A673 (cell line): ENCODE measurements at places on chromosomes 2 and 18. TPM values are rescaled to one million over a fixed set of nuclear protein-coding genes. Genes with fewer than 3 reads are reported as not detected.

IL36B gene
- not detected in 2 replicates for total RNA-seq

- no peak for DNase-seq
Observed at GRCh38 chr2:200624658-200625057, 38.8 kb downstream of the AOX1 start.

POTEJ gene
- not detected in 2 replicates for total RNA-seq

- DNase-seq, result peak; percentile 62
Observed at GRCh38 chr18:62982600-62983251, 267.4 kb downstream of the PHLPP1 start.

HJURP gene
- 103 and 107 TPM in 2 replicates for total RNA-seq

UGT1A4 gene
- total RNA-seq, result 0.11 TPM in 1 of 2 replicates, not detected in the other

CAVIN2 gene
- 0.09 and 0.28 TPM in 2 replicates for total RNA-seq

GRCh38 chr2:30639836-30640235, 167.4 kb downstream of the CAPN13 start:
- DNase-seq, result no peak

BCL2 gene
- total RNA-seq, result 19.6 and 24.9 TPM in 2 replicates

DNA sequence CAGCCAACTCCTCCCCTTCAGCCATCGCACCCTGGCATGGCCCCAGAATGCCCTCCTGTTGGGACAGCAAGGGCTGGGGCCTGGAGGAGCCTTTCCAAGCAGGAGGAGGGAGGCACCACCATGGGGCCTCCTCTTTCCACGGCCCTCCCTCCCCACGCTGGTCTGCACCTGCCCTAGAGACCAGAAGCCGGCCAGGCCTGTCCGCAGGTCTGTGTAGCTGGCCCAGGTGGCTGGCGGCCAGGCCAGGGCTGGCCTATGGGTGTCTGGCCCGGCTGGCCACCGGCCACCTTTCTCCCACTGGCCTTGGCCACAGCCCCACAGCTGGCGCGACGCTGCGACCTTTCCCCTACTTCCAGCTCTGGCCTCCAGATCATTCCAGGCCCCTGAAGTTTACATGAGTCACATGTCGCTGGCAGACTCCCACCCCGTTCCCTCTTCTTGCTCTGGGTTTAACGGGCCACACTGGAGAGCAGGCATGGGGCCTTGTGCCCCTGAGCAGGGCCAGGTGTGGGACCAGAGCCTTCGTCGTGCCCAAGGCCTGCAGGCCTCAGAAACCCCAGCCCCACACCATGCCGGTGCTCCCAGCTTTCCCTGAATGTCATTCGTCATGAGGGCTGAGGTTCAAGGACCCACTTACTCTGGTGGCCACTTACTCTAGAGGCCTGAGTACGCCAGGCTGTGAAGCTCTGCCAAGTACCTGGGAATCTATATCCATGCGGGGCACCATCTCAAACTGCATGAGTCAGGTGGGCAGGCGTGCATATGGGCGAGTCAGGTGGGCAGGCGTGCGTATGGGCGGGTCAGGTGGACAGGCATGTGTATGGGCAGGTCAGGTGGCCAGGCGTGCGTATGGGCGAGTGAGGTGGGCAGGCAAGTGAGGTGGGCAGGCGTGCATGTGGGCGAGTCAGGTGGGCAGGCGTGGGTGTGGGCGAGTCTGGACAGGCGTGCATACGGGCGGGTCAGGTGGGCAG, 33.3 kb upstream of the KLF11 start:
- DNase-seq, result no peak

GRCh38 chr2:225471482-225471881, 72.0 kb downstream of the NYAP2 start:
- no peak for DNase-seq

DNA sequence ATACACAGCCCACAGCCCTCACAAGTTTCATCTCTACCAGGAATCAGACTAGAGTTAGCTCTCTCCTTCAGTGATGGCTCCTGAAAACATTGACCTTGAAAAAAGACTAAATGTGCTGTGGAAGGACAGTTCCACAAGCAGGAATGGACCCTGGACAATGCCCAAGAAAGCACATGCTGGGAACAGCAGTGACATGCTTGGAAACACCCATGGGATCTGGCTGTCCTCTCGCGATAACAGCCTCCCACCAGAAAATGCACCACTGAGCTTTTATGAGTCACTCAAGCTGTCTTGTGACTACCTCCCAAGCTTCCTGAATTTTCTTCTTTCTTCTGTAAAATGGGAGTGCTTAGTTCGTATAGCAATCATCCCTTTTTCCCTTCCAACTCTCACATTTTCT, 269.2 kb downstream of the LRATD1 start:
- peak; percentile 70 for DNase-seq

- no peak for DNase-seq
Observed at GRCh38 chr2:25566694-25567093, 106.7 kb downstream of the DTNB start.

ACKR3 gene
- 0.31 and 0.52 TPM in 2 replicates for total RNA-seq

GRCh38 chr2:189580658-189581353, at the start of gene SLC40A1:
Gene SLC40A1, minus strand, starts transcription at chr2:189580786. Its CDS starts 326 bp downstream, at chr2:189580460.
- DNase-seq, result peak; percentile 68

DNA sequence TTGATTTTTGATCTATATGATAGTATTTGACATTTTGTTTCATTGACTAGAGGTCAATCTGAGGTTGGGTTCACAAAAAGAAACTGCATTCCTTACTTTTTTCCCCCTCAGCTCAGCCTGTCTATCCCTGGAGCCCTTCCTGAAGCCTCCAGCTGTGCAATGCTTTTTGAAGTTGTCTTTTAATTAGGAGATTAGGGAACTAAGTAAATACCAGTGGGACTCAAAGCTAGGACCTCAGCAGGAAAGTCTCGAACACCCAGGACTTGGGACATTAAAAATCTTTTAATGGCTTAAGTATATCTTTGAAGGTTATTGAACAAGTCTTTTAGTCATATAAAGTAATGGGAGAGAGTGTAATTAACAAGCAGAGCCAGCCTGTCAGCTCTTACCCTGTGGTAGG, 220.2 kb downstream of the PDE11A start:
- peak; percentile 22 for DNase-seq

- no peak for DNase-seq
Observed at GRCh38 chr2:233792720-233793119, 14.6 kb downstream of the MROH2A start.

ALPI gene
- not detected in 2 replicates for total RNA-seq

SCN9A gene
- 3.5 and 4.2 TPM in 2 replicates for total RNA-seq

DNA sequence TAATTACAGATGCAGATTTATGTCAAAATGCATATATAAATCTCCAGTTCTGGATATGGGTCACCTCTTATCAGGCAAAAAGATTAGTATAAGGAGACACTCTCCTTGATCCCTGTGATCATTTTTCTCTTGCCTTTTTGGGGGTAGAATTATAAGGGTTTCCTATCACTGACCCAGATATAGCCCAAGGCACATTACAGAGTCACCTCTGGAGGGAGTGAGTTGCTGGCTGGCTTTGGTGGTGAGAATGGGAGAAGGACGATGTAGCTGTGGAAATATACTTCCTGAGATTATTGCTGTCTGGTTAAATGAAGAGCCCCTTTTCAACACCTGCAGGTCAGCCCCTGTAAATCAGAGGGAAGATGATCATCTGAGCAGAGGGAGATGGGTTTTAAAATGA, 418.7 kb downstream of the MTX2 start:
- DNase-seq, result no peak

DNA sequence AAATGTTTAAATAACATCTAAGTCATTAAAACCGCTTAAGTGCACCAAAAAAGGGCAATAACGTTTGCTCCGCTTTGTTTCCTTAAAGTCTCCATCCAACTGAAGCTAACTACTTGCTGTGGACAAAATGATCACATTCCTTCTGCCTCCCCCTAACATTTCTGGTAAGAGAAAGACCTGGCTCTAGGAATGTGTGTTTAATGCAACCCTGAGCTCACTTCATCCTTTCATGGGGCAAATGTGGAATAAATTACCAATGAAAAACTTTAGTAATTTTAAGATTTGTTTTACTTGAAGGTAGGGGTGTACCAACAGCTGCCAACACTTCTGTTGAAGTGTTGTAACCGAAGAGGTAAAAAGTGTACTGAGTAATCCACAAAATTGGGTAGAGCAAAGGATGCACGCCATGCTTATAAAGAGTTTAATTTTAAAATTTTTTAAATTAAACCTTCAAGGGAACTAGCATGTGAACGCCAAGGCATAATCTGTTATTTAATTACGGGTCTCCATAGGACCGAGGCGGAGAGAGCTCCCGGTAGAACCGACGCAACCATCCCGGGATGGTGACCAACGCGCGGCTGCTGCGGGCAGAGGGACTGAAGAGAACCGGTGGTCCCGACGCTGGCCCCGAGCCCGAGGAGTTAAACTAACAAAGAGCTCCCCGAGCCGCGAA, 1.1 kb downstream of the HNRNPLL start:
- peak; percentile 40 for DNase-seq

SMAD4 gene
- 120 TPM in 2 replicates for total RNA-seq

DNA sequence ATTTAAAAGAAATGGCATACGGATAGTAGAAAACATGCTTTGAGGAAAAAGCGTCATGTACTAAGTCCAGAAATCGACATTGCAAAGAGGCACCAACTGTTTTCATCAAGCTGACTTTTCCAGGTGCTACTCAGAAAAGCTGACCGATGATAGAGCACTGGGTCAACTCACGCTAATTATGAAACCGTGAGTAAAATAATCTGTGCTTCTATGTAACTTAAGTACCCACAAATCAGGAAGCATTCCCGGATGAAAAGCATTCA, 353 bp upstream of the NUP35 start:
- DNase-seq, result no peak

NOP58 gene
- 146 and 181 TPM in 2 replicates for total RNA-seq

- no peak for DNase-seq
Observed at GRCh38 chr18:4986677-4987076, 210.4 kb downstream of the AKAIN1 start.

IL1R1 gene
- total RNA-seq, result 0.22 and 0.45 TPM in 2 replicates

CLEC4F gene
- total RNA-seq, result 0.67 and 1.1 TPM in 2 replicates

DNA sequence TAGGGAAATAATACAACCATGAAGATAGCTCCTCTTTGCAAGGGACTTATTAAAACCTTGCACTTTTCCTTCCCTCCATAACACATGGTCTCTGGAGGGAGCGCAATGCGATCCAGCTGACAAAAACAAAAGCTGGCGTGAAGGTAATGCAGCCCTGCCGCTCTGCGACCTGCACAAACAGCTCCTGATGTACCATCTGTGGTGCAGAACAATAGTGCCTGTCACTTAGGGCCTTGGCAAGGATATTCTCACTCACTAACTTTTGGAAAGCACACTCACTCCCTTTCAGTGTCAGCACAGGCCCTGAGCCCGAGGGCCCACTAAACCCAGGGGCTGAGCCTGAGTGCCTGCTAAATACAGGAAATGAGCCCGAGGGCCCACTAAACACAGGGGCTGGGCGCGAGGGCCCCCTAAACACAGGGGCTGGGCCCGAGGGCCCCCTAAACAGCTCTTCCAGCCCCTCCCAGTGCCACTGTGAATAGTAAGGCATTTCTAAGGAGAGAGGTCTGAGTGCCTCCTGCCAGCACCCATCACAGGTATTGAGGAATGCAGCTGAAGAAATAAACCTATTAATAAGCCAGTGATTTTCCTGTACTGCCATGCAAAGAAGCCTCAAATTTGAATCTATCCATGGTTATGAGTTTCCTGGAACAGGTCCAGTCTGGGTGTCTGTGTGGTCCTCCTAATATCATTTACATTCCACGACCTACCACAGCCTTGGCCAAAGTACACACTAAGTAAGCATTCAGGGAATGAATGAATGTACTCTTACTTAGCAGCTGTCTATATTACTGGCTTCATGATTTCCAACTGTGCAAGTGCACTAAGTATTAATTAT, 9.3 kb downstream of the L3MBTL4 start:
- DNase-seq, result no peak

DNA sequence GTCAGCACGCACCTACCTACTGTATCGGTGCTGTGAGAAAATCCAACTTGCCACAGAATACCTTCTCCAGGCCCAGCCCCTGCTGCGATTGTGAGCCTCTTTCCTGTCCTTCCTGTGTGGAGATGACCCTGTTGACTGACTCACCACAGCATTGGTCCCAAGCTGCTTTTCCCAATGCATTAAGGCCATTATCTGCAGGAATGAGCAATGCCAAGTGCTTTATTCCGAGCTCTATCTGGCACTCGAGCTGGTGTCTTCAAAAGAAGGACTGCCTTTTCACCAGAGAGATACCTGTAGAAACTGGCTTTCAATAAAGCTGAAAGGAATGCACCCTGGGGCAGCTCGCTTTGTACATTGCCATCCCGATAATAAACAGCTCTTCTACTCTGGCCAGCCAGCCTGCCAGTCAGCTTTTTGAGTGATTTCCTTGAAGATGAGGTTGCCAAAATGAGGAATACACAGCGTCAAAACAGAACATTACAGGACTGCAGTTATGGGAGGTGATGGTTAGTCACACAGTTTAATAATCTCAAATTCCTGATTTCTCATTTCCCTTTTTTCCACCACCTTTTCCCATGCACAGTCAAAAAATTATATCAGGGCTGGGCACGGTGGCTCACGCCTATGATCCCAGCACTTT, 8.3 kb upstream of the RNF103 start:
- DNase-seq, result no peak

GRCh38 chr2:177520324-177520723, 127.8 kb downstream of the AGPS start:
- DNase-seq, result no peak

DNA sequence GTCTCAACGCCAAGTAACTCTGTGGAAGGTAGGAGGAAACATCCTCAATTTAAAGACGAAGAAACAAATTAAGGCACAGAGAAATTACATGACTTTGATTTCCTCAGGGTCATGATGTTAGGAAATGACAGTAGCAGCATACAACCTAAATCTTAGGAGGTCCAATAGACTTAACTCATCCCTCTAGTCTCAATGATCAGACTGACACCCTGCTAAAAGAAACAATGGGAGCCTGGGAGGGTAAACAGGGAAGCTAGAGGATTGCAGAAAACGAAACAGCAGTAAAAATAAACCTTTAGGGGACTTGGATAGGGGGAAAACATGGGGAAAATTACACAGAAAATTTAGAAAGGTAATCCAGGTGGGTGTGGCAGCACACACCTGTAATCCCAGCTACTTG, 56.0 kb downstream of the ROCK2 start:
- no peak for DNase-seq

DNA sequence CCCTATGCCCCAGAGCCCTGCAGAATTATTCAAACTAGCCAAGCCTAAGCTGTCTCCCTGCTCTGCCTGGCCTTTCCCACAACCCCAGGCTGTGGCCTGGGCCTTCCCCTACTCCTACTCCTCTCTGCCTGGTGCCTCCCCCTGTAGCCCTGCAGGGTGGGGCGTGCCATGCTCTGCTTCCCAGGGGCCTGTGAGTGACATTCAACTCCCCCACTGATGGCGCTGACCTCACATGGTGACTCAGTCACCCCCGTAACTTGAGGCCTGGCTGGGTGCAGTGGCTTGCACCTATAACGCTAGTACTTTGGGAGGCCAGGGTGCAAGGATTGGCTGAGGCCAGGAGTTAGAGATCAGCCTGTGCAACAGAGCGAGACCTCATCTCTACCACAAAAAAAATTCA, 60.6 kb downstream of the KIF1A start:
- no peak for DNase-seq

GRCh38 chr18:33755931-33756560, 178.0 kb downstream of the ASXL3 start:
- DNase-seq, result peak; percentile 54

GRCh38 chr2:161177969-161178368, 17.7 kb downstream of the TANK start:
- no peak for DNase-seq

MROH2A gene
- 0.92 and 1.3 TPM in 2 replicates for total RNA-seq
